ENCODE measurements at places on chromosomes 4 and X. TPM values are rescaled to one million over a fixed set of nuclear protein-coding genes. Genes with fewer than 3 reads are reported as not detected.

Gene RTL5
- 6.5 TPM for total RNA-seq

Gene RAI2
- total RNA-seq: 17.1 TPM

Gene SGCB
- 47.7 TPM for total RNA-seq

Gene CXCL13
- 0.90 TPM for total RNA-seq

Gene CLDN34
- total RNA-seq: not detected

Gene SSX1
- total RNA-seq: not detected

Gene CCDC120
- 4.4 TPM for total RNA-seq

GRCh38 chr4:108433832-108434231 lies 186.5 kb upstream of the RPL34 start:
- no peak overlapping the region for H3K27ac ChIP-seq
- H3K27me3 ChIP-seq: no peaks in the 10 kb centered on the region
- no peak overlapping the region for H3K4me3 ChIP-seq

- DNase-seq: no peak
- peak overlapping the region; percentile 43 for H3K4me3 ChIP-seq
- no peaks in the 10 kb centered on the region for H3K27me3 ChIP-seq
- H3K27ac ChIP-seq: peak overlapping the region; percentile 77
- no peaks in the 10 kb centered on the region for H3K4me1 ChIP-seq
- H3K36me3 ChIP-seq: no peaks in the 10 kb centered on the region
These were observed 669 bp upstream of the PPARGC1A start for GRCh38 chr4:23890369-23891063.

DNA sequence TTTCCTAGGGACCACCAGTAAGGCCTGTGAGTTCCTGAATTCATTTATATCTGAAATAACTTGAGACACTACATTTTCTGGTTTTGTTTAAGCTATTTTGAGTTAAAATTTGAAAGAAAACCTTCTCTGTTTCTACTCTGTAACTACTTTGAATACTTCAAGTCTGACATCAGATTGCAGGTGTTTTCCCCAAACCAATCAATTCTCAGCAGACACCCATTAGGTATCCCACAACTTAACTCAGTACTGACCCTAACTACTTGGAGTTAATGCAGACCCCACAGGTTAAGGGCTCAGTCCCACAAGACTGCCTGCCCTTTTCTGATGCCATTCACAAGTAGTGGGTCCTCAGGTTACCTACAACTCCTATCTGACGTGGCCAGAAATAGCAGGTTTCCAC lies 1100.0 kb upstream of the SLIT2 start:
- H3K27me3 ChIP-seq: no peaks in the 10 kb centered on the region
- H3K4me3 ChIP-seq: no peak overlapping the region
- no peaks in the 10 kb centered on the region for H3K4me1 ChIP-seq
- H3K27ac ChIP-seq: no peak overlapping the region
- H3K36me3 ChIP-seq: no peaks in the 10 kb centered on the region
- no peak for DNase-seq

DNA sequence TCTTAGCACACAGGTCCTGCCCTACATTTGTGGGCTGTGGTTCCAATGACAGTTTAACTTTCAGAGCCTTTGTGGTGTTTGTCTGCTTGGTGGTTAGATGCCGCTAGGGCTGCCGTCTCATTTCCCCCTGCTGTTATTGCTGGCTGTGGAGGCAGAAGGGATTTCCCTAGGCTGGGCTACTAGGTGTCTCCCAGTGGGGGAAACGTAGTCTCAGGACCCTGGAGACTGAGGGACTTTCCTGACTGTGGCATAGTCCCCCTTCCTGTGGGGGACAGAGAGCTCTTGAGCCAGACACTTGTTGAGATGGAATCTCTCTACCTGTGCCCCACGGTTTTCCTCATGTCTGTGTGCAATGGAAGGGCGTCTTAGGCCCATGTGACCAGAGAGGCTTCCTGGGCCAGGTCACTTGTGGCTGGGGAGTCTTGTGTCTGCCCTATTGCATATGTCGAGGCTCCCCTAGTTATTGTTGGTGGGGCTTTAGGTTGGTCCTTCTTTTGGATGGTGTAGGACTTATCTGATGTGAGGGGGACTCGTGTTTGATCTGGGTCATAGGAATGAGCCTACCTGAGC lies 68.2 kb downstream of the ARHGAP10 start:
- H3K27ac ChIP-seq: peak overlapping the region; percentile 18
- no peaks in the 10 kb centered on the region for H3K27me3 ChIP-seq
- H3K4me1 ChIP-seq: no peaks in the 10 kb centered on the region

DNA sequence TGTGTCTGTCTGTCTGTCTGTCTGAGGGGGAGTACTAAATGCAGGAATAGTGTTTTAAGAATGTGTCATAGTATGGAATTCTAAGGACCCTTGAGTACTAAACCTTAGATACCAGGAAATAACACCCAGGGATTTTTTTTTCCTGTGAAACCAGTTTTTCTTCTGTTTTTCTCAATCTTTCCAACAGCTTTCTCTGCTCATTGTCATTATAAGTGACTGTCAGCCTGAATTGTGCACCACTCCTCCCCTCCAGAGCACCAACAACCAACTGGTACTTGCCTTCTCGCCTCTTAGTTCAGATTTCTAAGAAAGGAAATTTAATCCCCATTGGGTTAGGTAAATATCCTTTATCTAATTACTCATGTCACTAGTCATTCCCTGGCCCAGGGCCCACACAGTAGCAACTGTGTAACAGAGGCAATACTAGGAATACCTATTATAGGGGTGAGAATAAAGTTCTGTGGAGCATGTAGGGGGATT lies 320.6 kb downstream of the ADGRL3 start:
- H3K4me1 ChIP-seq: no peaks in the 10 kb centered on the region
- DNase-seq: no peak
- no peak overlapping the region for H3K4me3 ChIP-seq
- no peaks in the 10 kb centered on the region for H3K27me3 ChIP-seq

GRCh38 chrX:6292599-6292998 lies 63.9 kb upstream of the NLGN4X start:
- H3K4me1 ChIP-seq: no peaks in the 10 kb centered on the region
- no peak for DNase-seq
- no peak overlapping the region for H3K4me3 ChIP-seq
- H3K27ac ChIP-seq: no peak overlapping the region
- no peaks in the 10 kb centered on the region for H3K27me3 ChIP-seq

GRCh38 chrX:70022616-70023015 lies 27.1 kb downstream of the AWAT2 start:
- no peak for DNase-seq
- H3K27me3 ChIP-seq: no peaks in the 10 kb centered on the region
- no peak overlapping the region for H3K27ac ChIP-seq
- no peak overlapping the region for H3K4me3 ChIP-seq
- H3K36me3 ChIP-seq: no peaks in the 10 kb centered on the region

GRCh38 chrX:37685381-37686359 lies at the start of gene XK:
Gene XK, plus strand, starts transcription at chrX:37685791. Its CDS starts 171 bp downstream, at chrX:37685962.
- no peaks in the 10 kb centered on the region for H3K36me3 ChIP-seq
- no peaks in the 10 kb centered on the region for H3K27me3 ChIP-seq
- H3K4me3 ChIP-seq: peak within 1 kb of the TSS; percentile 42
- peak within 1 kb of the TSS; percentile 59 for H3K27ac ChIP-seq
- no peak for DNase-seq
- no peaks in the 10 kb centered on the region for H3K4me1 ChIP-seq

- no peak overlapping the region for H3K27ac ChIP-seq
- no peaks in the 10 kb centered on the region for H3K4me1 ChIP-seq
- H3K27me3 ChIP-seq: no peaks in the 10 kb centered on the region
- DNase-seq: no peak
- H3K4me3 ChIP-seq: no peak overlapping the region
- H3K36me3 ChIP-seq: no peaks in the 10 kb centered on the region
These were observed 7.8 kb upstream of the GLOD5 start for GRCh38 chrX:48753708-48754228.

DNA sequence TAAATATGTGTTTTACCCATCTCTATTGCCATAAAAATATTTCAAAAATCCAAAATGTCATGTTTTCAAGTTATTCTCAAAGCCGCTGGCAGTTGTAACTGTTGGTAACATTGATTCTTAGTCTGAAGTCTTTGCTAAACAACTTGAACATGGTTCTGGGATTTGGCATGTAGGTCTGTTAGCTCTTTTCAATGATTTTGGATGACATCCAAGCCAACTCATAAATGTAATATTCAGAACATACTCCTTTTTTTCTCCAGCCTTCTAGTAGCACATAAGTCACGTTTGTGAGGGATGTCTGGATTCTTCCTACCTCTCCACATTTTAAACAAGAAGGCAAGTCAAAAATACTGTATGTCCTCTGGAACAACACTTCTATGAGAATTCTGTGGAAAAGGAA lies 305.3 kb downstream of the PRR32 start:
- H3K4me1 ChIP-seq: no peaks in the 10 kb centered on the region
- H3K27ac ChIP-seq: no peak overlapping the region
- no peaks in the 10 kb centered on the region for H3K27me3 ChIP-seq
- H3K4me3 ChIP-seq: no peak overlapping the region
- DNase-seq: no peak

- H3K27ac ChIP-seq: no peak overlapping the region
- no peaks in the 10 kb centered on the region for H3K36me3 ChIP-seq
These were observed 471.8 kb upstream of the FTHL17 start for GRCh38 chrX:31543634-31544033.

DNA sequence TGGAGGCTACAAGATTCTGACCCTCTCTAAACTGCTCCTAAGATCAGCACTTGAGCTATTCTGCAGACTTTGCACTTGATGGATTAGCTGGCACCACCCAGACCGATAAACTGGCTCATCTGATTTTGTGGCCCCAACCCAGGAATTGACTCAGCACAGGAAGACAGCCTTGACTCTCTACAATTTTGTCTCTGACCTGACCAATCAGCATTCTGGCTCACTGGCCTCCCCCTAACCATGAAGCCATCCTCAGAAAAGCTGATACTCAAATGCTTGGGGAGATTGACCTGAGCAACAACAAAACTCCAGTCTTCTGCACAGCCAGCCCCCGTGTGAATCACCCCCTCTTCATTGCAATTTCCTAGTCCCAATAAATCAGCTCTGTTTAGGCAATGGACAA lies 195.4 kb upstream of the PPP1R2C start:
- no peak overlapping the region for H3K27ac ChIP-seq
- H3K4me1 ChIP-seq: no peaks in the 10 kb centered on the region

DNA sequence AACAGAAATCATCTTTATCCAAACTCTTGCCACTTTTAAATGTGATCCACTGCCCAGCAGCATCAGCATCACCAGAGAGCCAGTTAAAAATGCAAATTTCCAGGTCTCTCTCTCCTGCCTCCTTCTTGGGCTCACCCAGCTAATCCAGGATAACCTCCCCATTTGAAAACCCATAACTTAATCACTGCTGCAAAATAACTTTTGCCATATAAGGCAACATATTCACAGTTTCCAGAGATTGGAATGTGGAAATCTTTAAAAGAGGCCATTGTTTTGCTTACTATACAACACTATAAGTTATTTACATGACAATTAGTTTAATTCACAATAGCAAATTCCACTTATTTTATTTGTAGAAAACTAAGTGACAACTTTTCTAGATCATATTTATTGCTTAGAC lies 4.8 kb upstream of the EXOSC9 start:
- peak overlapping the region; percentile 64 for H3K27ac ChIP-seq
- DNase-seq: no peak
- no peaks in the 10 kb centered on the region for H3K4me1 ChIP-seq
- no peaks in the 10 kb centered on the region for H3K36me3 ChIP-seq

GRCh38 chr4:13829457-13829856 lies 201.9 kb upstream of the BOD1L1 start:
- H3K27ac ChIP-seq: no peak overlapping the region
- DNase-seq: no peak
- H3K4me1 ChIP-seq: no peaks in the 10 kb centered on the region

GRCh38 chrX:47498411-47498810 lies 15.4 kb upstream of the ZNF41 start:
- no peaks in the 10 kb centered on the region for H3K27me3 ChIP-seq
- H3K27ac ChIP-seq: no peak overlapping the region
- H3K4me1 ChIP-seq: peaks cover 12% of the 10 kb centered on the region
- H3K36me3 ChIP-seq: no peaks in the 10 kb centered on the region
- DNase-seq: no peak

GRCh38 chr4:4316150-4316495 lies 26.1 kb downstream of the ZBTB49 start:
- no peak for DNase-seq
- H3K4me3 ChIP-seq: no peak overlapping the region
- H3K27ac ChIP-seq: no peak overlapping the region
- no peaks in the 10 kb centered on the region for H3K27me3 ChIP-seq
- H3K4me1 ChIP-seq: no peaks in the 10 kb centered on the region
- no peaks in the 10 kb centered on the region for H3K36me3 ChIP-seq

- no peak overlapping the region for H3K4me3 ChIP-seq
- no peaks in the 10 kb centered on the region for H3K4me1 ChIP-seq
- no peaks in the 10 kb centered on the region for H3K27me3 ChIP-seq
- no peak overlapping the region for H3K27ac ChIP-seq
- DNase-seq: no peak
- no peaks in the 10 kb centered on the region for H3K36me3 ChIP-seq
These were observed 112.4 kb downstream of the RNF150 start for GRCh38 chr4:141020801-141021261.

GRCh38 chr4:123093236-123093635 lies 170.8 kb upstream of the NUDT6 start:
- H3K27ac ChIP-seq: no peak overlapping the region
- no peaks in the 10 kb centered on the region for H3K36me3 ChIP-seq
- DNase-seq: no peak
- H3K4me1 ChIP-seq: no peaks in the 10 kb centered on the region

- no peak overlapping the region for H3K27ac ChIP-seq
- H3K4me1 ChIP-seq: no peaks in the 10 kb centered on the region
- no peak overlapping the region for H3K4me3 ChIP-seq
- no peaks in the 10 kb centered on the region for H3K36me3 ChIP-seq
- no peaks in the 10 kb centered on the region for H3K27me3 ChIP-seq
These were observed 99.6 kb upstream of the CCSER1 start for GRCh38 chr4:90027565-90027964.

DNA sequence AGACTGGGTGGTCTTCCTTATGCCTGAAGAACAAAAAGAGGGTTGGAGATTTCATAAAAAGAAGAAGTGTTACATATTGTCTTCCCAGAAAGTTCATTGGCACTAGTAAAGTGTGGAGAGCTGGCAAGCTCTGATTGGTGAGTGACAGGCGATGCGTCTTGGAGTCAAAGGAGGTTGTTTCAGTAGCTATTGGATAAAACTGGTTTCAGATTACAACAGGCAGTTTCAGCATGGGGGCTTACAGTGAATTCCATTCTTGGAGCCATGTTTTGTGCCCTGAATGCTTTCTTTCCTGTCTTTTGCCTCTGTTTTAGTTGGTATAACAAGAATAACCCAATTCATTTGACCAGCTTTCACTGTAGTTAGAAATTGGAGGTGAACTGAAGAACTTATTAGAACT lies 750.5 kb downstream of the ADGRL3 start:
- no peak overlapping the region for H3K4me3 ChIP-seq
- no peak for DNase-seq
- no peaks in the 10 kb centered on the region for H3K36me3 ChIP-seq
- H3K27me3 ChIP-seq: no peaks in the 10 kb centered on the region
- no peak overlapping the region for H3K27ac ChIP-seq

All from tibial nerve (tissue), 4 donors.